ENCODE measurements at places on chromosomes 1 and 21. TPM values are rescaled to one million over a fixed set of nuclear protein-coding genes. Genes with fewer than 3 reads are reported as not detected.

DNA sequence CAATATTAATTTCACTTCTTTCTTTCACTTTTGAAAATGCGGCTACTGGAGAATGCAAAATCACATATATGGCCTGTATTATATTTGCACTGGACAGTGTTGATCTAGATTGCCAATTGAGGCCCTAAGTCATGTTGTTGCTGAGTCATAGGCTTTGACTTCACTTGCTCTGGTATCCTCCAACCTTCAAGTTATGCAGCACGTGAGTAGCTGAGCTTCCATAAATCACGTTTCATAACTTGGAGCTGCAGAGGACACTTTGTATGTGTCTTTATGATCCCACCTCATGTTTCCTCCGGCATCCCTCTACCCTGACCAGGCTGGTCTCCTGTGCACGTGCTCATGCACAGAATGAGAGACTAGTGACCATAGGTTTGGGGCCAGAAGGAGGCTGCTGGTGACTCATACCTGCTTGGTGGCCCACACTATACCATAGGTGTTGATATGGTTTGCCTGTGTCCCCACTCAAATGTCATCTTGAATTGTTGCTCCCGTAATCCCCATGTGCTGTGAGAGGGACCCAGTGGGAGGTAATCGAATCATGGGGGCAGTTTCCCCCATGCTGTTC lies 103.0 kb upstream of the TSPAN2 start:
- DNase-seq, result no peak

The GPR89B gene
- 33.6 TPM for total RNA-seq

DNA sequence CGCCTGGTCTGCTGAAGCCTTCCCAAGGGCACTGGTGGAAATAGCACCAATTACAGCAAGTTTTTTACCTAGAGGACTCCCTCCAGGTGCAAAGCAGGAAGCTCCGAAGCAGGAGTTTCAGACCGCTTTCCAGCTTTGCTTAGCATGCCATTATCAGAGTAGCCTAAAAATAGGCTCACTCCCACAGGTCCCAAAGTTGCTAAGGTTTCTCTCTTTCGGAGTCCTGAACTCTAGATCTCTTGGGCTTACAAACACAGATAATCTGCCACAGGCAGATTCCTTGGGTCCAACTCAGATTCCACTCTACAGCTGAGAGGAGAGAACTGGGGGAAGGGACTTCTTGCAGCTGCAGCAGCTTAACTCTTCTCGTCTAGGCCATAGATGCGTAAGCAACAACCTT lies 22.5 kb downstream of the ZMYND12 start:
- DNase-seq, result no peak

DNA sequence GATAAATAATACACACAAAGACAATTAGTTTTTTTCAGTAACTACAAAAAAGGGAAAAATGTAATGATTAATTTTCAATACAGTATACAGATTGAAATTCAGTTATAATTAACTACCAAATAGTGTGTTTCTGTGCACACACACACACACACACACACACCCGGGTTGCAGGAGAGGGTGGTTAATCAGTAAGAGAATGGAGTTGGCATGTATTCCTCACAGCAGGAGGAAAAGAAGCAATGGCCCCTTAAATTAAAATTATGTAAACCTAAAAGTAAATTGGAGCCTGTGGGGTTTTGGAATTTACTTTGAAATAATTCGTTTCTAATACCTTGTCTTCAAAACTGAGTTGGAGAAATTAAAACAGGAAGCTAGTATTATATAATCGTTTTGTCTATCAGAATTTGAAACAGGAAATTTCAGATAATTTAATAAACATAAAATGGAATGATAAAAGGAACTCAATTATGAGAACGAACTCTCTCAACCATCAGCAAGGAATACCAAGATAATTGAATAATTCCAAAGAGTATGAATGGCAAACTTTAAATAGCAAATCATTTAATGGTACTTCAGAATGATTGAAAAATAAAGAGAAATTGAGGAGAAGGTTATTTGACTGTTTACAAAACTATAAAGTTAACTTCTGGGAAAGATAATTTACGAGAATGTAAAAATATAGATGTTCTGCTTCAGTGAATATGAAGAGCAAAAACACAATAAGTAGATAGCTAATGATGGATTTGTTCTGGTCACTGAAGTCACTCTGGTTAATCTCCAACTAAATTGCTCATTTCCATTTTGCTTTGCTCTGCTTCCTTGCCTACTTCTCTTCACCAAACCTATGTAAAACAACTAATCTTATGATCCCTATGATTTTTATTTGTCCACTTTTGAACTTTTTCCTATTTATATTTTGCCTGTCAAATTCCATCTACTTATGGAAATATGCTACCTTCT lies 547.9 kb upstream of the ZP4 start:
- no peak for DNase-seq

GRCh38 chr1:112988367-112988766 lies 32.4 kb upstream of the SLC16A1 start:
- peak; percentile 32 for DNase-seq

The APCS gene
- not detected for total RNA-seq

The RAP1GAP gene
- 0.22 TPM for total RNA-seq

DNA sequence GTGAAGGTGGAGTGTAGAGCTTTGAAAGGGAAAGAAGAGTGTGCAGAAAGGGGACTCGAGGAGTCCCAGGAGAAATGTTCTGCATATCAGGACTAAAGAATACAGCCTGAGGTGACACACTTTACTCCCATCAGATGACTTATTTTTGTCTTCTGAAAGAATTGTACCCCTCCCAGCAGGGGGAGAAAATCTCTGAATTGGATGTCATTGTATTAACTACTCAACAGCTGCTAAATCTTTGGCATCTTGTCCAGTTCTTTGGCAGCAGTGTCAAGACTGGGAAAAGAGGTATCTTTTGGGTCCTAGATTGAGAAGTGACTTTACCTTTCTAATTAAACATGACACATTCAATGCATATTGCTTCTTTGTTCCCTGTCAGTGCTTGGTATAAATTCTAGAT lies 18.9 kb downstream of the UBE4B start:
- DNase-seq, result no peak

- DNase-seq, result peak; percentile 81
Observed at GRCh38 chr1:203038217-203038741, 12.0 kb downstream of the PPFIA4 start.

The IGFN1 gene
- total RNA-seq, result 0.05 TPM

The MEX3A gene
- 0.91 TPM for total RNA-seq

- no peak for DNase-seq
Observed at GRCh38 chr1:52567943-52568342, 15.1 kb upstream of the TUT4 start.

- no peak for DNase-seq
Observed at GRCh38 chr1:230728710-230729392, 14.9 kb upstream of the AGT start.

DNA sequence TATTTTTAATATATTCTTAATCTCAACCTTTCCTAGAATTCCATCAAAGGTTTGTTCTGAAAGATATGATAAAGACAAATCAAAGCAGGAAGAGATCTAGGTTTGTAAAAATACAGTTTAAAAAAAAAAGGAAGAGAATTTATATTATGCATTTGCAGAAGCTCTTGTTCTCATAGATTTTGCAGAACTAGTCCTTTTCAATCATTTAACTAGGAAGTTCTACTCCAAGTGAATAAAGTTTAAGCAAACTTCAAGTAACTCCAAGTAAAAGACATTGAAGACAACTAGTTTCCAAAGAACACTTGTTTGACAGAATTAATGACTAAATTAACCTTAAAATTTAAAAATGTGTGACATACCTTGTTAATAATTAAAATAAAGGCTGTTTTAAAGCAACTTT lies 55.9 kb downstream of the HNRNPR start:
- no peak for DNase-seq
